ENCODE measurements at places on chromosomes 16 and 17.

DNA sequence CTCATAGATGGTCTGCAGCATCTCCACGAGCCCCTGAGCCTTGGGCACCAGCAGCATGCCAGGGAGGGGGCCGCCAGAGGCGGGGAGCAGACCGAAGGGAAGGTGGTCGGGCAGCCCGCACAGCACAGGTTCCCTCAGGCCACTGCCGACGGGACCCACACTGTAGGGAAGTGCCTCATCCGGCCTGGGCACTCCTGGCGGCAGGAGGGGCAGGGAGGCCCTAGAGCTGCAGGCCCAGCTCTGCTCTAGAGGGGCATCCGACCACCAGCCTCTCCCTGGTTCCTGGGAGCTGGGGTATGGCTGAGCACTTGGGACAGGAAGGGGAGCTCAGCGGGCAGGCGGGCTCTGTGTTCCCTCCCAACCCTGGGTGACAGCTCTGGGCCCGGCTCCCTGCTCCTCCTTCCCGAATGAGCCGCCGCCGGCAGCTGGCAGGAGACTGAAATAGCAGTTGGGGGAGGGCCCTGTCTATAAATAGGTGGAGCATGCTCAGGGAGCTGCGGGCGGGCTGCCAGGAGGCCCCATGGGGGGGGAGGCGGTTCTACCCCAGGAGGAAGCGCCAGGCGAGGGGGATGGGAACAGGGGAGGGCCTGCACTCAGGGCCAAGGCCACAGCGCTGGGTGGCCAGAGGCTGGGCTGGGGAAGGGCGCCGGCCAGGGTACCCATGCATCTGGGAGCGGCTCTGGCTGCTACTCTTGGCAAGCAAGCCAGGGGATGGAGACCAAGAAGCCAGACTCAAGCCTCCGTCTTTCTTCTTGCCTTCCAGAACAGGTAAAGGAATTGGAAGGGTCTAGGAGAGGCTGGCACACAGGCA, 12.4 kb downstream of the HDAC5 start:
- no peak for DNase-seq

GRCh38 chr16:87952751-87953150, 1.5 kb downstream of the BANP start:
- no peak for DNase-seq

GRCh38 chr17:28507567-28508203, 1.5 kb downstream of the FOXN1 start:
- DNase-seq: no peak

DNA sequence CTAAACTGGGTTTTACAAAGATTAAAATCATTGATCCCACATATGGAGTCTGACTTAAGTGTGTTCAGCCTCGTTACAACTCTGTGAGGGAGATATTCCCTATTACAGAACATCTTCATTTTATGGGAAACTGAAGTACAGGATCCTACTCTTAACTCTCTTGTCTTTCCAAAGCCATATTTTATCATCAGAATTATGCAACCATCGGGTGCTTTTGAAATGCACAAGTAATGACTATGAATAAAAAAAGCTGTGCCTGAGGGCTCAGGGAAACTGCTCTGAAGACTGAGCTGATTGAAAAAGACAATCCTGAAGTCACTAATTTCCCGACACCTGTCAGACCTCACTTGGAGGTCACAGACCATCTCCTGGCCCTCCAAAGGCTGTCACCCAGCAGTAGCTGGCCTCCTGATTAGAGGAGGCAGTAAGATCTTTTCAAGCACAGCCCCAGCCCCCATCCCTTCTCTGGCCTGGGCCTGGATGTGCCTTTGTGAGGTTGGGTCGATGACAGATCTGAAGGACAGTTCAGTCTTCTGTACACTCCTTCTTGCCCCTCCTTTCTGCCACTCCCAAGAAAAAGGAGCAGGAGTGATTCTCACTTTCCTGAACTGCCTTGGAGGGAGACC, 5.6 kb downstream of the AKAP1 start:
- no peak for DNase-seq

GRCh38 chr17:15966183-15966878, 21.4 kb downstream of the ADORA2B start:
- DNase-seq: no peak

GRCh38 chr17:58056476-58056875, 26.7 kb upstream of the DYNLL2 start:
- no peak for DNase-seq

Data from T-helper 9 cell (primary cell).